Stimulated activated CD4-positive, alpha-beta T cell treated with anti-CD3 and anti-CD28 coated beads, Interleukin-4, amount 100 ng/mL, for 24 hours (primary cell): ENCODE measurements at places on chromosomes 7 and 10.

DNA sequence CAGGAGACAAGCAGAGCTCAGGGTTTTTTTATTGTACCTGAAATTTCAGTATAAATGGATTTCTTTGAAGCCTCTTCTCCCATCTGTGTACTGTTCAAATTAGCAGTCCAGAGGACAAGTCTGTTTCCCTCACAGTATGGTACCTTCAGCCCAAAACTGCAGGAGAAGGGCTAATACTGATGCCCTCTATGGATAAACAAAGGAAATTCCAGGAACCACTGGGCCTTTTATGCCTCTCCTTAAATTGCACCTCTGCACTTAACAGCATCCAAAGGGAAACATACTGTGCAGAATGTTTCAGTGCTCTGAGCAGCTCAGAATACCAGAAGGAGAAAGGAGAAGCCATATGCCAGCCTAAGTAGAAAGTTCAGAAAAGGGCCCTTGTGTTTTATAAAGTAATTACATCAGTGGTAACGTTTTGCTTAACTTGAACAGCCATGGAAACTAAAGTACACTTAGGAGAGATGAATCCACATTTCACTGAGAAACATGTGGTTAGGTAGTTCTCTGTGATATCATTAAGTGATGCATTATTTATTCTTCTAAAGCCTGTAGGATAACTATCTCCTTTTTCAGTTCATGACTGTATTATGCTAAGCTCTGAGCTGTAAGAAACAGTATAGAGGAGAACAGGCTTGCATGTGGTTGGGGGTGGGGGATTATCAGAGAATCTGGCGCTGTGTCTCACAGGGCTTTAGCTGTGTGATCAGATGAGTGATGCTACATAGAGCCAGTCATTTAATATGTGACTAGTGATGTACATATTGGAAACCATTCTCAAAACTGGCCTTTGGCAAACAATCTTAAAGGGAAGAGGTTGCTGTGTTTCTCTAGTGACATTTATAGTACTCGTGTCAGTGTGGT lies 111.3 kb downstream of the POU6F2 start:
- DNase-seq = no peak

DNA sequence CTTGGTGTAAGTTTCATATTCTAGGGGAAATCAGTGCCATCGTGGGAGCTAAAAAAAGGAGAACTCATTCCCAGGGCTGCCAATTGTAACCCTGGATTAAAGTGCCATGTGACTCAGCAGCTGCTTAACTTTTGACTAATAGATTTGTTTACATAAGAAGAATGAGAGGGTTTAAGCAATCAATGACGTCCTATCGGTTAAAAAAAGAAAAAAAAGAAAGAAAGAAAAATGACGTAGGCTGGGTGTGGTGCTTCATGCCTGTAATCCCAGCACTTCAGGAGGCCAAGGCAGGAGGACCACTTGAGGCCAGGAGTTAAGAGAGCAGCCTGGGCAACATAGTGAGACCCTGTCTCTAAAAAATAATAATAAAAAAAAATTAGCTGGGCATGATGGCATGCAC lies 116.2 kb upstream of the AFAP1L2 start:
- no peak for DNase-seq

DNA sequence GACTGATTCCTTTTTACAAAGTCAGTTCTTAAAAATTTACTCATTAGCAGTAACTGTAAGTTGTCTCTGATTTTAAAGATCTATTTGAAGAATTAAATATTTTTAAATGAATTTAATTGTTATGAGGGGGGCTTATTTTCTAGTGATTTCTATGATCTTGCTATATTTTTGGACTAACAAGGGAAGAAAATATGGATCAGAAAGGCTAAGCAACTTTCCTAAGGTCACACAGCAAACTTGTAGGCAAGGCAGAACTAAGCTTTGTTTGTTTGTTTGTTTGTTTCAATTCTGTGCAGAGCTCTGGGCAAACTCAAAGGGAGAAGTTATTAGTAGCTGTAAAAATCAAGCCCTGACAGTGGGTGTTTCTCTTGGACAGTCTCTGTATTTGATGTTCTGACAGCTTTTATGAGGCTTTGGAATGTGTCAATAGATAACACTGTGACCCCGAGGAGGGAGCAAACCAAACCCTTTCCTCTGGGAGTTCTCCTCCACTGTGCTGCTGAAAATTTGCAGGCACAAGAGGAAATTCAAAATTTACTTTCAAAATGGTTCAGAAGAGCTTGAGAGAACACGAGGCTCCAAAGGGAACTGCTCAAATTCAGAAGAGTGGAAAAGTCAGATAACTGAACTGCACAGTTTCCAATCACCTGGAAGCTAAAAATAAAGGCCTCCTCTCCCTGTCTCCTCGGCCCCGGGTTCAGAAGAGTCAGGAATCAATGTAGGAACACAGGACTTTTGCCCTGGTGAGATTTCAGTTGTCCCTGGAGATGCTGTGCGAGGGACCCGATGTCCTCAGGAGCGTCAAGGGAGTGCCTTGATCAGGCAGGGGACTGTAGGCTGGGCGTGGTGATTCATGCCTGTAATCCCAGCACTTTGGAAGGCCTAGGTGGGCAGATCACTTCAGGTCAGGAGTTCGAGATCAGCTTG lies 325.7 kb downstream of the GATA3 start:
- no peak for DNase-seq

DNA sequence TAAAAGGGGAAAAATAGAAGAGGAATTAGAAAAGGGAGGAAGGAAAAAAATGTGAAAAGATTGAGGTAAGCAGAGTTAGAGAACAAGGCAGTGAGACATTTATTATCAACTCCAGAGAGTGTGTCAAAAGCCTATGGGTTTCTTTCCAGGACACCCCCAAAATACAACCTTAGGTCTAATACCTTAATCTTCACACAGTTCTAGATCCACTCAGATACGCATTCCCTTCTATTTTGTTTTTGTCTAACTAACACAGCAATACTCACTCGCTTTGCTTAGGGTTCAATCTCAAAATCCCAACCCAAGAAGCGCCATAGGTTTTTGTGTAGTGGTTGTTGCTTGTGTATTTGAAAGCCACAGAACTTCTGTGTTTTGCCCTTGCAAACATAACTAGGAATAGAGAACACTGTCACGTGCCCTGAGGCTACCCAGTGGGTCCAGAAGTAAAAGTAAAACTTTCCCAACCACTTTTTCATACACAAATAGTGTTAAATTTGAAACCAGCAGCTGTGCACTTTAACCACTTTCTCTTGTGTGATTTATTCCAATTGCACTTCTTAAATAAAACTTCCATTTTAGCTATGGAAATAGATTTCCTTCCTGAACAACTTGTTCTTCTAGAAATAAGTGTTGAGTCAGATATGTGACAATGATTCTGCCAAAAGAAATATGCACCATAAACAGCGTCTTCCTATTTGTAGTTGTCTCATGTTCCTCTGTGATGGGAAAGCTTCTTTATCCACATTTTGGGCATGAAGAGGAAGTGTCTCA lies 414.7 kb upstream of the GHITM start:
- no peak for DNase-seq

GRCh38 chr10:97188261-97188711 lies 2.5 kb upstream of the SLIT1 start:
- no peak for DNase-seq

GRCh38 chr7:40815512-40815911 lies 680.7 kb downstream of the SUGCT start:
- DNase-seq = no peak

GRCh38 chr7:74153736-74154135 lies 20.4 kb upstream of the EIF4H start:
- no peak for DNase-seq

- no peak for DNase-seq
Measured at GRCh38 chr10:101856626-101857025, 13.0 kb upstream of the KCNIP2 start.

DNA sequence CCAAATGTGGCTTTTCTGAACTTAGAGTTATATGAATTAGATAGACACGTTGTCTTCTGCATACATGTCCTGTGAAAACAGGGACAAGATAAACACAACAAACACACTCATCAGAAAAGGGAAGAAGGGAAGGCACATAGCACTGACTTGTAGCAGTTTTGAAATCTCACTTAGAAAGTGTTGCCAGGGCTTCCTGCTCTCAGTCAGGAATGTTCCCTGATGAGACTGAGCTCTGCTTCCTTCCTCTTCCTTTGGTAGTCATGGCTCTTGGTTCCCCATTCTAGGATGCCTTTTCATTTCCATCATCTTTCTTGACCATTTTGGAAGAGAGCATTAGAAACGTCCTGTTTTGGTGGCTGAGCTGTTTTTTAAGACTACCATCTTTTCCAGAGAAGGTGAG lies 233.8 kb upstream of the LYZL1 start:
- no peak for DNase-seq

GRCh38 chr10:125023862-125024496 lies 82.1 kb downstream of the ZRANB1 start:
- no peak for DNase-seq

DNA sequence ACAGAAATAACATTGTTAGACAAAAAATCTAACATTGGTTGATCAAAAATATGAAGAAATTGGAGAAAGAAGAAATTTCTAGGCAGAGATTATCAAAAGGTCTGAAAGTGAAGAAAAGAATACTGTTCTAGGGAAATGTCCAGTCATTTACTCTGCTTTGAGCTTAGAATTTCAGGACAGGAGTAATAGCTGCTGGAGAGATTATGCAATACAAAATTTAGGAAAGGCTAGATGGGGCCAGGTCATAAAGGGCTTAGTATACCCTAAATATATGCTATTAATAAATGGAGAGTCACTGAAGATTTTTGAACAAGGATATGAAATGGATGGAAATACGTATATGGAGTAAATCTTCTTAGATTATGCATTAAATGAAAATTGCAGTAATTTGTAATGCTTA lies 279.2 kb downstream of the CACNA2D1 start:
- DNase-seq = no peak

DNA sequence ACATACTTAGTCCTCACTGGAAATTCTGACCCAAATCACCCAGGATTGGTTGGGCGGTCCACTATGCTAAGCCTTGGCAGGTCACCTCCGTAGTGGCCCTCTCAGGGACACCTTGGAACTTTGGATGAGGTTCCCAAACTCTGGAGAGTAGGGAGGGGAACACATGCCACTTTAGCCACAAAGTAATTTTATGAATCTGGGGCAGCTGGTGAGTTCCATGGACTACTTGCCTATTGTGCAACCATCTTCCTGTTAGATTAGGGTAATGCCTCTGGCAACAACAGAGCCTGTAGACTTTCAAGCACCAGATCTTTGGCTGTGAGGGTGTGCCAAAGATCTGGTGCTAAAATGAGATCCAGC lies 77.7 kb downstream of the ITGB8 start:
- DNase-seq = no peak

GRCh38 chr7:37187179-37187578 lies 261.5 kb downstream of the ELMO1 start:
- DNase-seq = no peak

DNA sequence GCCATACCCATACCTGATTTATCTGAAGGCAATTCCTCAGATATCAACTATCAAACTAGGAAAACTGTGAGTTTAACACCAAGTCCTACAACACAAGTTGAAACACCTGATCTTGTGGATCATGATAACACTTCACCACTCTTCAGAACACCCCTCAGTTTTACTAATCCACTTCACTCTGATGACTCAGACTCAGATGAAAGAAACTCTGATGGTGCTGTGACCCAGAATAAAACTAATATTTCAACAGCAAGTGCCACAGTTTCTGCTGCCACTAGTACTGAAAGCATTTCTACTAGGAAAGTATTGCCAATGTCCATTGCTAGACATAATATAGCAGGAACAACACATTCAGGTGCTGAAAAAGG lies 69.0 kb upstream of the RSBN1L start:
- DNase-seq = no peak

DNA sequence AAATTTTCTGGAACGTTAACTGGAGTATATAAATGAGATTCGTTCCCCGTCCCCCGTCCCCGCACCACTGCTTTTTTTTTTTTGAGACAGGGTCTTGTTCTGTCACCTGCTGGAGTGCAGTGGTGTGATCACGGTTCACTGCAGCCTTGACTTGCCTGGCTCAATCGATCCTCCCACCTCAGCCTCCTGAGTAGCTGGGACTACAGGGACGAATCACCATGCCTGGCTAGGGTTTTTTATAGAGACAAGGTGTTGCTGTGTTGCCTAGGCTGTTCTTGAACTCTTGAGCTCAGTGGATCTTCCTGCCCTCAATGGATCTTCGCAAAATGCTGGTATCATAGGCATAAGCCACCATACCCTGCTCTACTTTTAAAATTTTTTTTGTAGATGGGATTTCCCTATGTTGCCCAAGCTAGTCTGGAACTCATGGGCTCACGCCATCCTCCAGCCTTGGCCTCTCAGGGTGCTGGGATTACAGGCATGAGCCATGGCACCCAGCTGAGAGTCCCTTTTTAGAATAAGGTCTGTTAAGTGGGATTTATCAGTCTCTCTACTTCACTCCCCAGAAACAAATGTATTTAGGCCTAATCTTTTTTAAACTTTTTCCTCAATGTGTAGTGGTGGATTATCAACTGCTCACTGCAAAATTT lies 122.9 kb downstream of the LYZL1 start:
- DNase-seq = no peak

DNA sequence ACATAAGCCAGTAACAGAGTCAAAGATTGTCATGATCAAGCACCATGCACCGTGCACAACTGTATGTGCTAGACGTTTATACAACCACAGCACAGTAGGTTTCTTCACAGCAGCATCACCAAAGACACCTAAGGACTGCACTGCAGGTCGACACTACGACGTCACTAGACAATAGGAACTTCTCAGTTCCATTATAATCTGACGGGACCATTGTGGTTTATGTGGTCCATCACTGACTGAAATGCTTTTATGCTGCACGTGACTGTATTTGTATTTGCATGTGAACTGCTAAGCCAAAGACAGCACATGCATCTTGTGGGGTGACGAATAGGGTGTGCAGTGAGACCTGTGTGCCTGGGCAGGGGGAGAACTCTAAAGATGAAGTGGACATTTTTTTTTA lies 164.9 kb downstream of the PARD3 start:
- DNase-seq = no peak

GRCh38 chr7:55387062-55387965 lies 22.2 kb downstream of the LANCL2 start:
- DNase-seq = no peak

GRCh38 chr7:78850093-78850740 lies 603.2 kb downstream of the MAGI2 start:
- no peak for DNase-seq

DNA sequence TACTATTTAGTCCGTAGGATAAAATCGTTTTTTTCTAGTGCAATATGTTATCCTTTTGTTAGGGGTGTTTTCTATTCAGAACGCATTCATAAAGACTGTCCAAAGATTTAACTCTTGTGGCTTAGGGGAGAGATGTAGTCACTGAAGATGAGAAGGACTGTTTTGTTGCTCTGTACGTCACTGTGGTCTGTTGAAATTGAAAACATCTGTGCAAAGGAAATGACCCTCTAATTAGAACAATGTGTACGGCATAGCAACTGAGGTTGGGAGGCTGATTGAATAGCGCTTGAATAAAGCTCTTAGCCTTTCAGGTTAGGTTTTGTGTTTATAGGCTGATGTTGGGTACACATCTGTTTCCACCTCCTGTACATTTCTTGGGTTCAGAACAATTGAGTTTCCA lies 453.4 kb upstream of the AKR1E2 start:
- no peak for DNase-seq
